ENCODE measurements at places on chromosomes 13 and 19.

GRCh38 chr13:110412132-110412914, 105.2 kb downstream of the COL4A2 start:
- peak; percentile 35 for DNase-seq

- DNase-seq = peak; percentile 17
Observed at GRCh38 chr19:53908106-53908934, 758 bp upstream of the CACNG7 start.

DNA sequence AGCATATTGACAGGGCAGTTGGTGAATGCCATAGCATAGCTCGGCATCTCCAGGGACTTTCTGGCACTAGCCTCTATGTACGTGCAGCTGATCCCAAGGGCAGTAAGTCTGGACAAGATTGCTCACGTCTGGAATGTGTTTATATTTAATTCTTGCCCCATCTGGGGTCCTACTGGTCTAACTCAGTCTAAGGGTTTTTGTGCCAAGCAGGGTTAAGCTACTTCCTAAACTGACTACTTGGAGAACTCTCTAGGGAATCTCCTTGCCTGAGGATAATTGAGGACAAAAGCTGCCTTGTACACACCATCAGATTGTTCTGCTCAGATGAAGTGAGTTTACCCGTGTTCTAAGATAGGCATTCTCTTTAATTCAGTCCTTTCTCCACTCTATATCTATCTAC, 358.1 kb downstream of the MYO16 start:
- DNase-seq = no peak

DNA sequence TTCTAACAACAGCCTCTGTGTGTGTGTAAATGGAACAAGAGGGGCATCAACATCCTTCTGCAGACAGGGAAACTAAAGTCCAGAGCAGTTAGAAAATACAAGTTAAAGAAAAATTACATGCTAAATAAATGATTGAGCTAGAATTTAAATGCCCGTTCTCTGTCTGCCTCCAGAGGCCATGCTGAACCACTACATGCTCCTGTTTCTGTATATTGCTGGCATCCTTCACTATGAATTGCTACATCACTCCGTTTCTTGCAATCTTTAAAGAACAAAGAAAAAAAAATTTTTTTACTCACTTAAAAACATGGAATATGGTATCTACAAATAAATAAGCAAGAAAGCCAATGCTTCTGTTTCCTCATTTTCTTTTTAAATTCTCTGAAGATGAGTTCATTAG, 47.9 kb downstream of the DCT start:
- DNase-seq = no peak

- DNase-seq = no peak
Observed at GRCh38 chr19:54521022-54521859, 18.6 kb downstream of the LAIR2 start.

GRCh38 chr13:22497991-22498780, 682.6 kb upstream of the SGCG start:
- no peak for DNase-seq

GRCh38 chr19:47226426-47227351, 4.3 kb downstream of the BBC3 start:
- peak; percentile 61 for DNase-seq

DNA sequence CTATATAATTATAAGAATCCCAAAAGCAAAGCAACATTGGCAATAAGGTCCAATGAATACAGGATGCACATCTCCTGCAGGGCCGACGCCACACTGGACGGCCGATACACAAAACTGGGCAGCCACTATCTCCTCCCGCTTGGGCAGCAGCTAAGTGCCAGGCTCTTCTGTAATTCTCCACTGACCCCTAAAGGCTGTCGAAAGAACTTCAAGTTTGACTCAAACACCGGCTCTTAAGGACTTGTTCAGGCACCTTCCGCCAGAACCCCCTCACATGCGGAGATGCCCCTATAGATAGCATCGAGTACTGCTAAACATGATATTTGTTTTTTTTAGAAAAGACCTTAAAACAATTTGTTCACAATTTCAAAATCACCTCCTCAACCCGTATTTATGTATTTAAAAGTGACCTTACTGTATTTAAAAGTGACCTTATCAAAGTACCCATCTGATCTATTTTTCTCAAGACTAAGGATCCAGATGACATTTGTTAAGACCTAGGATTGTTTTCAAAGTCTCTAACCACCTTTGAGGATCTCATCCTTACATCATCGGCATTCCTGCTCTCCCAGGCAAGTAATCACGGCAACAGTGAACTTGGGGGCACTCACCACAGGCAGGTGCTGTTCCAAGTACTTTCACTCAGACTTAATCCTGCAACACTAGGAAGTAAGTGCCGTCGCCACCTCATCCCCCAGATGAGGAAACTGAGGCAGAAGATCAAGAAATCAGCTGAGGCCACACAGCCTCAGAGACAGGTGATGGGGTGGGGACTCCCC, 77.8 kb downstream of the TUBGCP3 start:
- no peak for DNase-seq

DNA sequence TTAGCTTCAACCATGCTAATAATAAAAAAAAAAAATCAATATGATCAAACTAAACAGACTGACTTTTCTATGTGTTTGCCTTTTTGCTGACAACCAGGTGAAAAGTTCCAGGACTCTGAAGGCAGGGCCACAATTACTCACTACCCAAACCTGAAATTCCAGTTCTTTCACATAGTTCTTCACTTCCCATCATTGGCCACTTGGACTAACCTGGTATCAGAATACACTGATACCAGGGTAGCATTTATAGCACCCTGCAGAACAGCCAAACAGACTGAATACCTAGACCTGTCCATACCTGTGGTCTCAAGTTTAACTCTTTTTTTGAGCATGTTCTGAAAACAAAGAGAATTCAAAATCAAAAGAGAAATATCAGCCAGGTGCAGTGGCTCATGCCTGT, 25.1 kb downstream of the ELF1 start:
- DNase-seq = no peak

- DNase-seq = no peak
Observed at GRCh38 chr19:55389386-55390317, 3.9 kb downstream of the RPL28 start.

DNA sequence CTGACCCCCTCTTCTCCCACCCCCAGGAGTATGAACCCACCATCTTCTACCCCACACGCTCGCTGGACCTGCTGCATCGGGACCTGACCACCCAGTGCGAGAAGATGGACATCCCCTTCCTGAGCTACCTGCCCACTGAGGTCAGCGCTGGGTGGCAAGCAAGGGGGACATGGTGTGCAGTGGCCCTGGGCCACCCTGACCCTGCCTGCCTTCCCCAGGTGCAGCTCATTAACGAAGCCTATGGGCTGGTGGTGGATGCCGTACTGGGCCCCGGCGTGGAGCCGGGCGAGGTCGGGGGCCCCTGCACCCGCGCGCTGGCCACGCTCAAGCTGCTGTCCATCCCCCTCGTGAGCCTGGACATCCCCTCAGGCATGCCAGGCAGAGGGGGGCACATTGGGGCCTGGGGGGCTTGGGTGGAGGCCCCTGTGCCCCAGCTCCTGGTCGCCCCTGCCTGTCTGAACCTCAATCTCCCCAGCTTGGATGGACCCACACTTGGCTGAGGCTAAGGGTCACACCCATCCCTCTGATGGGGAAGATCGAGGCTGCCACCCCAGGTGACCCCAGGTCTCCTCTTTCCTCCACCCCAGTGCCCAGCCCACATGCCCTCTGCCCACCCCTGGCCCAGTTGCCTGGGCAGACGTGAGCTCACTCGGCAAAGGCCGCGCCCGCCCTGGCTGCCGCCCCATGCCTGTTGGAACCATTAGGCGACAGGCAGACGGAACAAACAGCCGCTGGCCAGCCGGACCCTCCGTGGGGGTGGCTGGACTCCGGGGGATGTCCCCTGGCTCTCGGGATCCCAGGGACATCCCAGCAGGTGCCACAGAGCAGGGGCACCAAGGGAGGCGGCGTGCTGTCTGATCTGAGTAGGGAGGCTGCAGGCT, 2.5 kb upstream of the CILP2 start:
- DNase-seq = no peak

GRCh38 chr13:42068886-42069285, 20.4 kb downstream of the DGKH start:
- DNase-seq = no peak

DNA sequence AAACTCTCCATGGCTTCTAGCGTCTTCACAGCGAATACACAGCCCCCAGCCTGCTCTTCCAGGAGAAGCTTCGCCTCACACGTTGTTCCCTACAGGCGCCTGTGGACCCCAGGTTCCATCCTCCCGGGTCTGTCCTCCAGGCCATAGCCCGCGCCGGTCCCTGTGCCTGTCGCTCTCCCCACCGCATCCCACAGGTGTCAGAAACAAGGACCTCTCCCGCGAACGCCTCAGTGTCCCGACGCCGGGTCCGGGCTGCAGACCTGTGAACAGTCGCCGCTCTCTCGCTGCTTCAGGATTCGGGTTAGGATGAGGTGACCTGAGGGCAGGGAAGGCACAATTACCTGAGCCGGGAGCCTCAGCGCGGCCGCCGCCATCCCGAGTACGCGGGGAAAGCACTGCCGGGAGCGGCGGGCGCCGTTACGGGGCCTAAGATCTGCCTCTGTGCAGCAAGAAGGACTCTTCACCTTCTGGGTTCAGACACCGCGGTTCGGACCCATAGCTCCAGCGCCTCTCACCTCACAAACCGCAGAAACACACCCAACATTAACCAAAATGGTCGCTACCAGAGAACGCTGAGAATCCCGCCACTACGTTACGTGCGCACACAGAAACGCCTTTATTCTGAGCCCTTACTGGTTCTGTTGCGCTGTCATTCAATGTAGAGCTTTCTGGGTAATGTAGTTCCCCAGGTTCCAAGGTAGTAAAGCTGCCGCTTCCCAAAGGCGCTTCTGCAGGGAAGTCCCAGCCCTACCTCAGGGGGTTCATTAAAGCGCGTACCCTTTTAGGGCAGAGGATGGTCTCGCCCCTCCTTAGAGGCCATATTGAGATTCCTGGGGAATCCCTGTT, at the start of gene ZNF418:
TSS of gene ZNF418 (minus strand) at position 583 of the 846 bp plus-strand sequence. CDS start 1,580 bp downstream, outside the sequence.
- peak; percentile 57 for DNase-seq

DNA sequence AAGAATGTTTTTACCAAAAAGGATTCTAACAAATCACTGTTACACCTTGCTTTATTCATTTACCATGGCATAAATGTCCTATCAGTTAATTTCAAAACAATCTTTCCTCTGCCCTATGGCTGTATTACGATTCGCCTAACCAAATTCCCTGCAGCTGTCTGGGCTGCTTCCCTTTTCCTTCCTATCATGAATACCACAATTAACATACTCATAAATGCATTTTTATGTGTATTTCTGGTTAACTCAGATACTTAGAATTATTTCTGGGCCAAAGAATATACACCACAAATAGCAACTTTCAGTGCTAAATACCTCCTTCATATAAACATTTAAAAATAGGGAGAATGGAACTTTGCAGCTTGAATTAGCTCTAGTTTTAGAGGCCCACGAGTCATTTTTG, 30.4 kb downstream of the ANKRD10 start:
- no peak for DNase-seq

DNA sequence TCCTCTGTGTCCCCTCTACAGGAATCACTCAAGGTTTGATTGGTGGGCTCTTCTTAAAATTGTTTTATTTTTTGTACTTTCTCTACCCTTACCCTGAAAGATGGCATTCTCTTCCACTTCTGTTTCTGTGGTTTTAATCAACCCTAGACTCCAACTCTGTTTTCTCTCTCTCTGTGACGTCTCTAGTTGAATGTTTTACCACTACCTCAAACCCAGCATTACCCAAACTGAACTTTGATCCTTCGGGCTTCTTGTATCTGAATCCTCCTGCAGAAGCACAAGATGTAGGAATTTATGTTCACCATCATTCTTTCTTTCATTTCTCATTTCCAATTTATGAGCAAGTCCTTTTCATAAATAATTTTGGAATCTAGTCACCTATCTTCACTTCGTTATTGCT, 39.9 kb downstream of the PCCA start:
- DNase-seq = no peak

DNA sequence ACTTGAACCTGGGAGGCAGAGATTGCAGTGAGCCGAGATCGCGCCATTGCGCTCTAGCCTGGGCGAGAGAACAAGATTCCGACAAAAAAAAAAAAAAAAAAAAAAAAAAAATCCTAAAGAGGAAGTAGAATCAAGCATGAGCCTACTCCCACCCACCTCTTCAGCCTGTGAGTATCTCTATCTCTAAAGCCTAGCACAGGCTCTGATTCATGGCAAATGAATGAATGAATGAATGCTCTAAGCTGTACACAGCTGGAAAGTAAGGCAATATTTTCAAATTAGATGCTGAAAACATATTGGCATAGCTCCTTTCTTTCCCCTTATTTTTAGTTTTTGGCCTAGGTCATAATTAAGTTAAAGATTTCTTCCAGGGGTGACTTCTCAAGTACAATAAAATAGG, 35.7 kb upstream of the FAM216B start:
- no peak for DNase-seq

DNA sequence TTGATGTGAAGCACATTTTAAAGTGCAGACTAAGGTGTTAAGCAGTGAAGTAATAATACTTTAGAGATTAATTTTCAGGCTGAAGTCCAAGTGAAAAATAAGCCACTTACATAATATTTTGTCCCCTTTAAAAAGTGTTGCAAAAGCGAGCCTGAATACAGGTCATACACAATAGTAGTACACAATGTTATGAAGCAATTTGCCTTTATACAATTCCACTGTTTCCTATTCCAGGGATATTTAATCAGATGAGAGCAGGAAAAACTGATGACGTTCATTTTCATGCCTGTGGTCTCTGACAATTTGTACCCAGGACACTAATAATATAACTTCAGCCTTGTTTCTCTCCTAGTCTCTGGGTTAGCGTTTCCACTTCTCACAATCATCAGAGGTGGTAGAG, 916.7 kb downstream of the PCDH9 start:
- no peak for DNase-seq

DNA sequence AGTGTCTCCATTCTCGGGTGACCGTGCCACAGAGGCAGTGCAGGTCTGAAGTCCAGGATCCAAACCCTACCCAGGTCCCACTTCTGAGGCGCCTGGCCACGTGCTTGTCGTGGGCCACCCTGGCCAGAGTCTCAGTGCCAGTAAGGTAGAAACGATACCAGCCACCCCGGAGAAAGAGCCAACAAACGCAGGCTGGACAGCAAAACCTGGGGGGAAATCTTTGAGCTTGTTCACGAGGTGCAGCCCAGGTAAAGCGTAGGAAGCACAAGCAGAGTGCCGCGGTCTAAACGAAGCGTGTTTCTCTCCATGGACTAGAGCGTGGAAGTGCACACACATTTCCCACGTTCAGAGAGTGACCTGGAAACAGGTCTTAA, 95.6 kb downstream of the ATP11A start:
- DNase-seq = no peak

GRCh38 chr19:970695-971094, 13.4 kb upstream of the WDR18 start:
- DNase-seq = no peak

Measured in CD4-positive, alpha-beta T cell treated with Interleukin-4 for 4 hours (primary cell).